ENCODE measurements at places on chromosomes 12 and 14.

GRCh38 chr12:21788089-21788983 is 13.8 kb upstream of the KCNJ8 start:
- no peak for DNase-seq

GRCh38 chr12:40444174-40444573 is 219.4 kb downstream of the LRRK2 start:
- DNase-seq = no peak

- no peak for DNase-seq
Observed at GRCh38 chr12:24069532-24070395, 120.3 kb upstream of the SOX5 start.

- DNase-seq = no peak
Observed at GRCh38 chr12:638953-639557, 24.2 kb downstream of the NINJ2 start.

- DNase-seq = no peak
Observed at GRCh38 chr14:55303691-55304145, 32.5 kb downstream of the FBXO34 start.

GRCh38 chr12:85920324-85920947 is 46.3 kb downstream of the NTS start:
- no peak for DNase-seq

DNA sequence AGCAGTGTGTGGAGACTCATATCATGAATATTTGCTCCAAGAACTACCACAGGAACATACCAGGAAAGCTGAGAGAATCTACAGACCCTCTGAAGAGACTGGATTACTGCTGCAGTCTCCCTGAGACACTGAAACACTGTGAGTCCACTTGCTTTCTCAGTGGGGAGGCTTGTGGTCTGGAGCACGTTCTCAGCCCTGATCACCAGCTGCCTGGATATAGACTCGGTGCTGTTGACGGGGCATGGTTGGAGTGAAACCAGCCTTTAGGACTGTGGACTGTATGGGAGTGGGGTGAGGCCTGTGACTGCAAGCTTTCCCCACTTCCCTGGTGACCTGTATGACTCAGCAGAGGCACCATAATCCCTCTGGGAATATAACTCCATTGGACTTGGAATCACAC is 525.8 kb upstream of the FBXO33 start:
- DNase-seq = no peak

GRCh38 chr14:105053421-105053820 is 11.8 kb downstream of the GPR132 start:
- DNase-seq = no peak

DNA sequence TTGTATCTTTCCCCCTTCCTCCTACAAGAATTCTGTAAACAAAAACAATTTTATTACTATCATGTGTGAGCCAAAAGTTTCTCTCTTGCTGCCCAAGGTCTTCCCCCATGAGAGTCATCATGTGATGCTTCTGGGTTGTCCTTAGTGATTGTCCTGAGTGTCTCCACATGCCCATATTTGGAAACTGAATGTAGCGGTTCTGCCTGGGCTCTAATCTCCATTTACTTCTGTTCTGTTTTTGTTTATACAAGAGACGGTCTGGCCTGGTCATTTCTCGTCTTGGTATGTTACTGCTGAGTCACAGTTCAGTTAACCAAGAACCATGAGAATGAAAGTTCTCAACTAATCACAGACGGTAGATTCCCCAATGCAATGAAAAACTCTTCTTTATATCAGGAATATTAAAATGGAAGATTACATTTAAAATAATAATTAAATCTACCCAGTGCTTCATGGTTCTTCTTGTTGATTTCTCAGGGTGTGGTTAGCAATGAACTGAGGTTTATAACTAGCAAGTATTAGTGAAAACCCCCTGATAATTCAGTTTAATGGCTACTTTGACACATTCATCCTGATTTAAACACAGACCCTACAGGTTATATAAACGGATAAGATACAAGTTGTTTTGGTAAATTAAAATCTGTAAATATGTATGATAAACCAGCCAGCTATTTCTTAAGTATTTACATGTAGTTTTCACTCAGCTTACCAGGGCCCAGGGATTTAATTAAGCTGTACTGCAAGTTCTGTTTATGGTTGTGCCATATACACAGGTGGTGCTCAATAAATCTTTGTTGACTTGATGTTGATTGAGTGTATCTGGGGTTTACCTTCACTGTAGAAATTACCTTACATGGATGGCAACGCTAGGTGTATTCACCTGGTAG is 81.1 kb downstream of the PELI2 start:
- DNase-seq = no peak

DNA sequence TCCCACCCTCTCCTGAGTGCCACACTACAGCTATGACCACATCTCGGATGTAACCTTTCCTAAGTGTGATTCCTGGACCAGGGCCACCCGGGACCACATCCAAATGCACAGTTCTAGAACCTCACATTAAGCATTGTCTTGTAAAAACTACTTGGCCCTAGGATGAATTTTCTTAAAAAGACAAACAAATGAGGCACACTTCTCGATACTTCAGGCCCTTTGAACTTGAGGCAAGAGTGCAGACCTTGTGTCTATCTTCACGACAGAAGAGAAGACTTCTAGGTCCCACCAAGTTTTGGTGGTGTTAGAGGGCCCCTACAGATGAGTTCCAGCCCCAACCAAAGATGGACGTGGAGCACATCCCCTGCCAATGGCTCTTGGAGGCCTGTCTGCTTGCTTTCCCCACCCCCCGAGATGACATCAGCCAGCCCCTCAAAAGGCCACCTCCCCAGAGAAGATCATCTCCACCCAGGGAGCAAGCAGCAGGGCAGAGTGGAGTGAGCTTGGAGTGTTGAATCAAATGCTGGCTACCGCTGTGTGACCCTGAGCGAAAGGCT is 9.3 kb downstream of the ISCU start:
- DNase-seq = no peak

GRCh38 chr14:88005978-88006851 is 1.3 kb downstream of the GPR65 start:
- DNase-seq = peak; percentile 76

DNA sequence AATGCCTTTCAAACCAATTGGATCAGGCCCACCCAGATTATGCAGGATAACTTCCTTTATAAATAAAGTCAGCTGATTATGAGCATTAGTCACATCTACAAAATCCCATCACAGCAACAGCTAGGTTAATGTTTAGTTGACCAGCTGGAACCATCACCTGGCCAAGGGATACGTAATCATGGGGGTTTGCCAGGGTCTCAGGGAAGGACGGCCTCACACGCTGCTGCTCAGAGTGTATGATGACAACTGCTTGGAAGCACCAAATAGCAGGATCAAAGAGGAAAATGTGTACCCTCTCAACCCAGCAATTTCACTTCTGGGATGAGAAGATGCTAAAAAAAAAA is 162.6 kb downstream of the SLC15A4 start:
- no peak for DNase-seq

- no peak for DNase-seq
Observed at GRCh38 chr14:54650331-54650958, 83.5 kb downstream of the SAMD4A start.

DNA sequence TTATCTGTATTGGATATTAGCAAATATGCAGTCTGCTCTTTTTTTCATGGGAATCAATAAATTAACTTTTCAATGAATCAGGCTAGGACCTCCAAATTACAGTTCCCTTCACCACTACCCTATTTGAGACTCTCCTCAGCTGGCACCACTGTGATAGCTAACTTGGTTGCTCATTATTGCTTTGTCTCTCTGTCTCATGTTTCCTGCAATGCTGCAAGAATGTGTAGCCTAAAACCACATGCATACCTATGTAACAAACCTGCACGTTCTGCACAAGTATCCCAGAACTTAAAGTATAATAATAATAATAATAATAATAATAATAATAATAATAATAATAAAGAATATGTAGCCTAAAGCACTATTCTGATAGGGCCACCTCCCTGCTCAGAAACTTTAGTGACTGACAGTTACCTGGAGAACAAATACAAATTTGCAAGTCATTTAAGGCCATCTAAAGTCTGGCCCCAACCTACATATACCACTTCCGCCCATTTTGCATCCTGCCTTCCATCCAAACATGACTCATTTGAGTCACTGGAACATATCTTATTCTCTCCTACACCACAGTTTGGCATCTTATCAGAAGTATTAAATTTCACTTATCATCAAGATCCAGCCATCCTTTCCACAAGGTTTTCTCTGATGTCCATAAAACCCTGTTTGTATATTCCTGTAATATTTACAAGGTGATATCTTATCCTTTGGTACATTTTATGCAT is 215.1 kb downstream of the LRRK2 start:
- DNase-seq = no peak

GRCh38 chr12:52171950-52172512 is 19.8 kb downstream of the KRT80 start:
- peak; percentile 36 for DNase-seq

GRCh38 chr12:47808050-47808449 is 11.7 kb downstream of the HDAC7 start:
- DNase-seq = peak; percentile 95

GRCh38 chr14:55430024-55430690 is 10.3 kb downstream of the TBPL2 start:
- DNase-seq = peak; percentile 41

DNA sequence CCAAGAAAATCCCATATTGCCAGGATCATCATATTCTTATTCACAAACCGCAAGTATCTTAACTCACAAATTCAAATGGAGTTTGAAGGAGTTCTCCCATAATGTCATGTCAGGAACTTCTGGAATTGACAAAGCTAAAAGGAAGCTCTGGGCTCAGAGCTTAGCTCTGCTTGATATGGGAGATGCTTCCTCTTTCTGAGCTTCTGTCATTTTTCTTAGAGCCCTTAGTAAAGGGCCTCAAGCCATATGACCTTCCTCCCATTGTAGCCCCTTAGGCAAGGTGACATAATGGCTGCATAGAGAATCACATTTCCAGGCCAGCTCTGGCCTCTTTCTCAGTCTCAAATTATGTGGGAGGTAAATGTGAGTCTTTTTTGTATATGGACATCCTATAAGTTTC is 40.9 kb downstream of the SLC4A8 start:
- no peak for DNase-seq

GRCh38 chr12:122142857-122143256 is 31.2 kb downstream of the IL31 start:
- no peak for DNase-seq

DNA sequence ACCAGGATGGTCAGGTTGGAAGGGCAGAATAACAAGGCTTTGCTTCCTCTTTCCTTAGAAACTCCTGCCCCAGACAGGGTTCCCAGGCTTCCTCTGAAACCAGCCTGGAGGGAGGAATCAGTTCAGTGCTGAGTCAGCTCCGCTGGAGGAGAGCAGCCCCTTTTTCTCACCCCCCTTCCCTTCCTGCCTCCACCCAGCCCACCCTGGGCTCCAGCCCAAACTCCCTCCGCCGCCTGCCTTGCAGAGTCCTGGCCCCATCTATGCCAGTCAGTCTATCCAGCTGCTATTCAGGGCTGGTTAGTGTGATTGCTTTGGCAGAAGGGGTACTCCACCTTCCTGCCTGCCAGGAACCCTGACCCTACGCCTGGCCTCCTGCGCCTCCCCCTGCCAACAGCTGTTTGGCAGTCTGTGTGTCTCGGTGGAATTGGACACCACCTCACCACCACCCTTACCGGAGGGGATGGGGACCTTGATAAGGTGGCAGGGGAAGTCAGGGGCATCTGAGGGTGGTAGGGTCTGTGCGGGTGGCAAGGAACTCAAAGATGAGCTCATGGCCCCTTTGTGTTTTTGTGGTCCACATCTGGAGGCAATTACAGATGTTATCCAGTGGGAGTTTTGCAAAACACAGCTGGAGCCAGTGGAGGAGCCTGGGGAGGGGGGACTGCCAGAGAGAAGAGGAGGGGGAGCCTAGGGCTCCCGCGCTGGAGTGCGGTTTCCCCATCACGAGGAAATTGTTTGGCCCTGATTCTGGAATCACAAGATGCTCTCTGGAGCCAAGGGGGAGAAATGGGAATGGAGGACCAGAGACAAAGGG is 12.2 kb downstream of the MMP14 start:
- DNase-seq = no peak

GRCh38 chr12:87509237-87509820 is 519.9 kb downstream of the C12orf50 start:
- DNase-seq = no peak

- peak; percentile 68 for DNase-seq
Observed at GRCh38 chr14:76872796-76873432, 46.7 kb downstream of the LRRC74A start.

DNA sequence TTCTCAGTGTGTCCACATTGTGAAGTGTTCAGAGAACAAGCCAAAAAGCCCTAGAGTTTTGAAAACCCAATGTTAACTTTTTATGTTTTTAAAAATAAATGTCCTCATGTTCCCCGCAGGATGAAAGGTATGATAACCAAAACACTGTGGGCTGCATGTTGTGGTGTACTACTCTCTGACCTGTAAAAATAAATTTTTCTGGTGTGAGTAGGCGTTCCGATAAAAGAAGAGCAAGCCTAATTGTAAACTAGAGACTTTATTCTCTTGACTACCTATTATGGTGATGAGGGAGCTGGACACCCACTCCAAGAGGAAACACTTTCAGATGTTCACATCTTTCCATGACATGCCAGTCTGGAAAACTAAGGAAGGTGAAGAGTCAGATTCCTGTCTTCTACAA is 18.2 kb downstream of the PTGER2 start:
- no peak for DNase-seq

DNA sequence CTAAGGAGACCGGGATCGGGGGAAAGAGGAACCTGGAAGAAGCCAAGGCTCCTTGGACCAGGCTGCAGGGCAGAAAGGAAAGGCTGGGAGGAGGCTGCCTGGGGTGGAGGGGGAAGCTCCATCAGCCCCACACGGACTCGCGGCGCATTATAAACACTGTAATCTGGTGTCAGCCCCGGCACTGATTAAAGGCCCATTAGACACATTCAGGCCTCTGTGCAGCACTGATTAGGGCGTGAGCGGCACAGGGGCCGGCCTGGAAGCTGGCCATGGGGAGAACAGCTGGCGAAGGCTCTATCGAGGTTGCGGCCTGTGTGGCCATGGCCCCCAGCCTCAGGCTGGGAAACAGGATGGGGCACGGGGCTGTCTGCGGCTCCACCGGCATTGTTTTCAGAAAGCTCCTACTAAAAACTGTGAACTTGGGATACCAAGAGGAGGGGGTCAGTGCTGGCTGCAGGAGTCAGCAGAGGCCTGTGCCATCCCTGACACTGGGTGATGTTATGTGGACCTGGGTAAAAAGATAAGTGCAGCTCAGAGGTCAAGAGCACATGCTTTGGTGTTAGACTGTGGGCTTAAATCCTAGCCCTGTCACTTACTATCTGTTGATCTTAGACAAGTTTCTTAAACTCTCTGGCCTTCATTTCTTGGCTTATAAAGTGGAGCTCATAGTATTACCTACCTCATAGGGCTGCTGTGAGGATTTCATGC is 10.6 kb downstream of the ACVRL1 start:
- DNase-seq = no peak

GRCh38 chr14:94158239-94158883 is 15.8 kb upstream of the PPP4R4 start:
- peak; percentile 73 for DNase-seq

GRCh38 chr12:27901959-27902358 is 70.6 kb downstream of the PTHLH start:
- DNase-seq = no peak

- DNase-seq = no peak
Observed at GRCh38 chr12:26896913-26897312, 40.9 kb downstream of the INTS13 start.
